ENCODE measurements at places on chromosomes 11 and 22.
A peak's percentile ranks its signal among the peaks of the same experiment; 100 is the strongest.

DNA sequence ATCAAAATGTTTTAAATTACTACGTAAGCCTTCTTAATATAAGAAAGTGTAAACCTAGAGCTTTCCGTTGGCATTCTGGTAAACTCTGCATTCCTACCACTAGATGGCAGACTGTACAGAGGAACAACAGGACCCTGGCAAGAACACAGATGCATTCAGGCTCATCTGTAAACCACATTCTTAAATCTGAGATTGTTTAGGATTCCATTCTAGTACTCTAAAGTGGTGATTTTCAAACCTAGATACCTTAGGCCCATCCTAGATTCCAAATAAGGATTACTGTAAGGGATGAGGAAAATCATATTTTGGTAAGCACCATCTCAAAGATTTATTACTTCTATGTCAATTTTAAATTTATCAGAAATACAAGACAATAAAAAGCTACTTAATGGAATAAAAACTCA is 26.9 kb downstream of the PICALM start:
- DNase-seq, result peak; percentile 17

DNA sequence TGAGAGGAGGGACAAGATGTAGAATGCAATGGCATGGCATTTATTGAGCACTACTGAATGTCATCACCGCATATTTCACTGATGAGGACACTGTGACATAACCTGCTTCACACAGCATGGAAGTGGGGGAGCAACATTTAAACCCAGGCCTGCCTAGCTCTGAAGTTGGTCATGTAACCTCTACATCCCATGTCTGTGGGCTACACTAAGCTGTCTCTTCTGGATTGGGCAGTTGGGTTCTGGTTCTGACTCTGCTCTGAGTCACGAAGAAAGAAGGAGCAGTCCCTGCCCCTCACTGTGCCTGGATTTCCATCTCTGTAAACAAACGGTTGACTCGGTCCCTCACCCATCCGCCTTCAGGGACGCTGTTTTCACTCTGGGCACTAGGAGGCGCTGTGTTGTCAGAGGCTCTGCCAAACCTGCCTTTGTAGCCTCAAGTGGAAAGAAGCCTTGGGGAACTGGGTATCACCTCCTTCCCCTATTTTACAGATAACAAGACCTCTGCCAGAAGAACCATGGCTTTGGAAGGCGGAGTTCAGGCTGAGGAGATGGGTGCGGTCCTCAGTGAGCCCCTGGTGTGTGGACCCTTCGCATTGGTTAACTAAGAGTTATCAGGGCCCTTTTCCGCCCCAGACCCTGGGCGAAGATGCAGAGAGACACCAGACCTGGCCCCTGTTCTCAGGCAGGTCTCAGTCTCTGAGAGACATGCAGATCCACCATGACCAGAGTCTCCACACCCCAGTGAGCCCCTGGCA is 12.7 kb upstream of the ARHGEF17 start:
- DNase-seq, result peak; percentile 54

- peak; percentile 44 for DNase-seq
Measured at GRCh38 chr11:123580557-123581275, 73.7 kb downstream of the SCN3B start.

- DNase-seq, result no peak
Measured at GRCh38 chr11:17719938-17720795, 796 bp downstream of the MYOD1 start.

DNA sequence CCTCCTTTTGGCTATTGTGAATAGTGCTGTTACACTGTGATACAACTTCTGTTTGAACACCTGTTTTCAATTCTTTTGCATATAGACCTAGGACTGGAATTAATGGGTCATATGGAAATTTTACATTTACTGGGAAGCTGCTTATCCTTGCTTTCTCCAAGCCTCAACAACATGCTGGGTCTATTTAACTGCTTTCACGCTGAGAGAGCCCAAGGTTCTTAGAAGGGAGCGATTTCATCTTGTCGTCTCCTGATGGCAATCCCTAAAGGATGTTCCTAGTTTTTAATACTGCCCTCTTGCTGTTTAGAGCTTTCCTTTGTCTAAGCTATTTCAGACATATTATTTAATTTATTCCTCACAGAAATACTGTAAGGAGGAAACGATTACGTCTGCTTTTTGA is 15.5 kb downstream of the IRAG1 start:
- no peak for DNase-seq

GRCh38 chr22:20444325-20444724 is 6.7 kb upstream of the SCARF2 start:
- DNase-seq, result no peak

DNA sequence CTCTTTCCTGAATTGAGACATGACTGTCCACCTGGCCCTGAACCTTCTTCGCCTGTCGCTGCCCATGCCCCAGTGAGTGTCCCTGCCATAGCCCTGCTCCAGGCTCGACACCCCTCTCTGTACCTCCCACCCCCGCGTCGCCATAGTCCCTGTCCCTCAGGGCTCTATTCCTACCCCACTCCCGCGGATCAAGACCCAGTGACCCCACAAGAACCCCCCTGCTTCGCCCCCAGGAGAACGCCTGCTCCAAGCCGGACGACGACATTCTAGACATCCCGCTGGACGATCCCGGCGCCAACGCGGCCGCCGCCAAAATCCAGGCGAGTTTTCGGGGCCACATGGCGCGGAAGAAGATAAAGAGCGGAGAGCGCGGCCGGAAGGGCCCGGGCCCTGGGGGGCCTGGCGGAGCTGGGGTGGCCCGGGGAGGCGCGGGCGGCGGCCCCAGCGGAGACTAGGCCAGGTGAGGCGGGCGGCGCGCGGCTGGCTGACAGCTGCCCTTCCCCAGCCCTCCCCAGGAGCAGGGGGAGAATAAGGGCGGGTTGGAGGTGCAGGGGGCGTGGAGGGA is 5.6 kb downstream of the NRGN start:
- no peak for DNase-seq

DNA sequence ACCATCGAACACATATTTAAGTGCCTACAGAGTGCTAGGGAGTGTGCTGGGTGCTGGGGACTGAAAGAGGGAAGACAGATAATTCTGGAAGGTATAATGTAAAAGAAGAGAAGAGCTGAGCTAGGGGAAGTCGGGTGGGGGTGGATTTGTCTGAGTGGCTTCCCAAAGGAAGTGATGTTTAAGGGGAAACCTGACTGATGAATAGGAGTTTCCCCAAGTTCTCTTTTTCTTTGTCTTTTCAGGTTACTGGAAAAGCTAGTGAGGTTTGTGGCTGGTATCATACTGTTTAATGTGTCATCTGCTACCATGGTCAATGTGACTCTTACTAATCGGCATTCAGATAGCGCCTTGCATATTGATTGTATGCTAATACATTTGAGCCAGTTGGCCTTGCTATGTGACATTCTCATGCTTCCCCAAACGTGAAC is 151.6 kb upstream of the MTMR2 start:
- DNase-seq, result no peak

GRCh38 chr22:30358541-30358940 is 1.7 kb downstream of the CCDC157 start:
- DNase-seq, result no peak

DNA sequence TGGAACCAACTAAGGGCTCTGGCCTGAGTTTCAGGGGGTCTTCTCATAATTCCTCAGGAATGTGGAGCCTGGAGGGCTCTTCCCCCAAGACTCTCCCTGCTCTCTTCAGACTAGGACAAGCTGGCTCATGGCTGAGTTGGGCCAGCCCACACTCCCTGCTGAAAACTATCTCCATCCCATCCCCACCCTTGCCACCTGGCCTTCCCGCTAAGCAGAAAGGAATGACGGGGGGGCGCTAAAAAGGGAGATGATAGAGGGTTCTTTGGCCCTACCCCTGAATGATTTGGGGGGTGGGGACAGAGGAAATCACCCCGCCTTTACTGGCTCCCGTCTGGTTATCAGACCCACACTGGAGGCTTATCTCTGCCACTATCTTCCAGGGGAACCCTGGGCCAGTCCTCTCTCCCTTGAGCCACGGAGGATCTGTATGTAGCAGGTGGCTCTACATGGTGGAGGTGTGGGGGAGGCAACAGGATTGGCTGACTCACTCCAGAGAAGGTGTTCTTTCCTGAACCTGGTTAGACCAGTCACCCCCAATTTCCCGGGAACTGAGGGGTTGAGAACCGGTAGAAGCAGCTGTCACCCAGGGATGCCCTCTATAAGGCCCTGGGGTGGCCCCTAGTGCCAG is 5.7 kb downstream of the SMTN start:
- no peak for DNase-seq

DNA sequence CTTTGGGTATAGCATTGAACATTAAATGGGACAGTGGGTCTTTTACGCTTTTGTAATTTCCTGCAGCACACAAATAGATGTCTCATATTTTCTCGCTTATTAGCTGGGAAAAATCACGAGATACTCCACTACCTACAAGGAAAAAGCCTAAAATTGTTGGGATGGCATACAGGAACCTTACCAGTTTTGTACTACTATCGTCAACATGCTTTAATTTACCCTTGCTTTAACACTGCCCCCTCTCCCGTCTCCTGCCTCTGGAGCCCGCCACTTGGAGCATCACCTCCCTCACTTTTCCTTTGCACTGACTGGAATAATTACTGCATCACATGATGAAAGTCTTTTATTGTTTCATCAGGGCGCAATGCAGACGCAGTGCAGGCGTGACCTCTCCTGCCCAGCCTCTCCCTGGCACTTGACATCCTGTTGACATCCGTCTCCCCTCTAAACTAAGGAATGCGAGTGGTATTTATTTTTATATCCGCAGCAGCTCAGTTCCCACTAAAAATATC is 1.0 kb upstream of the FNBP4 start:
- peak; percentile 81 for DNase-seq

DNA sequence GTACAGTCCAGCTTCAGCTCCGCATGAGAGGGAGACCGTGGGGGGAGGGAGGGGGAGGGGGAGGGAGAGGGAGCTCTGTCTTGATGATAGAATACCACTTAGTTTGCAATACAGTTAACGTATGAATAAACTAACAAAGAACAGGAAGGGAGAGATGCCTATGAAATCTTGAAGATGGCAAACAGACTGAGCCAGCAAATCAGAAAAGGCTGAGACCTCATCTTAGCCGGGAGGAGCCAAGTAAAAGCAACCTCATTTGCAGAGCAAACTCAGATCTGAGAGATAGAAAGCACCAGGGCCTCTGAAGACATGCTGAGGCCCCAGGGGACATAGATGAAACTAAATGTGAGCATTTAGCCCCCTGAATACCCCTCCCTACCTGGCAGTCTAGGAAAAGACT is 23.0 kb downstream of the APLP2 start:
- no peak for DNase-seq

- no peak for DNase-seq
Measured at GRCh38 chr11:11788063-11788710, 53.6 kb upstream of the USP47 start.

GRCh38 chr11:22449441-22449840 is 111.3 kb downstream of the SLC17A6 start:
- no peak for DNase-seq

DNA sequence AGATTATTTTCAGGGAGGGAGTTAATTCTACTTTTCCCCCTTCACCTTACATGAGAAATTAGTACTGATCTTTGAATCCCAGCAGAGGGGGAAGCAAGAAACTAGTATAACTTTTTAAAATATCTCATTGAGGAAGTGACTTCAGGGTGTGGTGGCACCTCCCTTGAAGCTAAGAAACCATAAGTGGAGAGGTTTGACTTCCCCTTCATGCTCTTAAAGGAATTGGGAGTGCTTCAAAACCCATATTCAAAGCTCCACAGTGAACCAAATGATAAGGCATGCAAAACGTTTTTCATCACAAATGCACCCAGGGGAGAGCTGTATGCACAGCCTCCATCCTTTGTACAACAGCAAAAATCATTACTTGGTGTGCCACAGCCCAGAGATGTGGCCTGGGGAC is 540 bp downstream of the MS4A14 start:
- DNase-seq, result no peak

DNA sequence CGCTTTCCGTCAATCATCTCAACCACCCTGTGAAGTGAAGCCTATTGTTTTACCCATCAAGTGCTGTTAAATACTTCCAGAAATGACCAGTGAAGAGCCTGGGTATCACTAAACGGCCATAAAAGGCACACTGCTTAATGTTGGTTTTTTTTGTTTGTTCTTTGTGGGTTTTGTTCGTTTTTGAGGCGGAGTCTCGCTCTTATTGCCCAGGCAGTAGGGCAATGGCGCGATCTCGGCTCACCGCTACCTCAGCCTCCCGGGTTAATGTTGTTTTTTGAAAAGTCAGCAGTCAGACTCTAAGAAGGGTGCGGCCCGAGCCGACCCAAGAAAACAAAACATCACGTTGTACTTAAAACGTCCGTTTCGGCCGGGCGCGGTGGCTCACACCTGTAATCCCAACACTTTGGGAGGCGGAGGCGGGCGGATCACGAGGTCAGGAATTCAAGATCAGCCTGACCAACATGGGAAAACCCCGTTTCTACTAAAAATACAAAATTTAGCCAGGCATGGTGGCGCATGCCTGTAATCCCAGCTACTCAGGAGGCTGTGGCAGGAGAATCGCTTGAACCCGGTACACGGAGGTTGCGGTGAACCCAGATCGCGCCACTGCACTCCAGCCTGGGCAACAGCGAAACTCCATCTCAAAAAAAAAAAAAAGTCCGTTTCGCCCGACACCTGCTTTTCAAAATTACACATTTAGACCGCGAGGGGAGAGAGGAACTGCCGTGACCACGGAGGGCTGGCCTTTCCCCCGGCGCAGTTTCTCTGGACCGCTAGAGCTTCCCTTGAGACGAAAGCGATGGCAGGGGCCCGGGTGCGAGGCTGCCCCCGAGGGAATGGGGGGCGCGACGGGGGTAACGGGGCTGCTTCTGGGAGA is 714 bp downstream of the CD59 start:
- peak; percentile 29 for DNase-seq

DNA sequence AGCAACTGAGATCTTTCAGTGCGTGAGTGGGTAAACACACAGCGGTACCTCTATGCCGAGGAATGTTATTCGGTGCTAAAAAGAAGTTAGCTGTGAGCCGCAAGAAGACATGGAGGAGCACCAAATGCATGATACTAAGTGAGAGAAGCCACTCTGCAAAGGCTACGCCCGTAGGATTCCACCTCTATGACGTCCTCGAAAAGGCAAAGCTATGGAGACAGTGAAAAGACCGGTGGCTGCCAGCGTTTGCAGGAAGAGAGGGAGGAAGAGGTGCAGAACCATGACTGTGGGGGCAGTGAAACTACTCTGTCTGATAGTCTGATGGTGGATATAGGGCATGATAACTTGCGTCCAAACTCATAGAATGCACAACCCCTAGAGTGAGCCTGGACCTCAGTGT is 28.7 kb downstream of the IGF2 start:
- DNase-seq, result no peak

DNA sequence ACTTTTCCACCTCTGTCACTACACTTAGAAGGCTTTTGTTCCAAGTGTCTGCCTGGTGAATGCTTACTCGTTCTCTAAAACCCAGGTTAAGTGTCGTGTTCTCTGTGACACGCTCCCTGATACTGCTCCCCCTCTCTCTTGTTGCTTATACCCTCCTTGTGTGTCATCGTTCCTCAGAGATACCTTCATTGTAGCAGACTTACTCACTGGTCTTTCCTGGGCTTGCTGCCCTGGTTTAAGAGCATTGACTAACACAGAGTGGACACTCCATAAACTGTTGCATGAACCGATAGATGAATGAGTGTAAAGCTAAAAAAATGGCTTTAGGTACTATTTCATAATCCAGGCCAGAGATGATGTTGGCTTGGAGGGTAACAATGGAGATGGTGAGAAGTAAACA is 171.3 kb downstream of the GRIK4 start:
- DNase-seq, result no peak

GRCh38 chr22:49724030-49724892 is 103.4 kb downstream of the BRD1 start:
- peak; percentile 14 for DNase-seq

- DNase-seq, result no peak
Measured at GRCh38 chr22:32991353-32992101, 66.7 kb downstream of the SYN3 start.

GRCh38 chr22:27135031-27135981 is 477.9 kb downstream of the MIAT start:
- DNase-seq, result no peak
